ENCODE measurements at places on chromosomes 3 and 15.

DNA sequence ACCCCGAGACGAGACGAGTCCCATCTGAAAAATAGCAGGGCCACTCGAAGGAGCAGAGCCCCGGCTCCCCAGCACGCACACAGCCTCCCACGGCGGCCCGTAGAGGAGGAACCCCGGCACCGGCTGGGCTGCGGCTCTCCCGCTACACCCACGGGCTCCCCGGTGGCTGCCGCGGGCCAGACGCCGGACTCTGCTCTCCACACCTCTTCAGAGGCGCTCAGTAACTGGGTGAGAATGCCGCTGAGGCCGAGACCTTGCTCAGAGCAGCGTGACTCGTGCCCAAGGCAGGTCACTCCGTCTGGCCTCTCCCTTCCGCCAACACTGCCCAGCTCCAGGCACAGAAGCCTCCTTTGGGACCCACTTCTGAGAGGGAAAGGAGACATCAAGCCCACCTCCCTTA is 34.4 kb downstream of the TNK2 start:
- no peak for DNase-seq

DNA sequence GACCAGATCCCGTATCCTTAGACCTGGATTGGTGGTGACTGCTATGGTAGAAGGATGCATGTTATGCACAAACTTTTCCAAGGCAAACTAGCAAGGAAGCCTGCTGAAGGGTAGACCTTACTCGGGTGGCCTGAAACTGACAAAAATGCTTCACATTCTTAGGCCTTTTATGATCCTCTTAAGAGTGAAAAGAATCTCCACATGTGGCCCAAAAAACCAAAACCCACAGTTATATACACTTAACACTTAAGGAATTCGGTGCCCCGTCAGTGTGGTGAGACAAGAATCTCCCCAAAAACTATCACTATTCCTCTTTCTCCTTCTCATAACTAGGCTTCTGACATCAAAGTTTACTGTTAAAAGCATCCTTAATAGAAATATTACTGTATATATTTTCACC is 130.1 kb upstream of the SOX2 start:
- DNase-seq: no peak

GRCh38 chr15:70726753-70727152 is 36.6 kb downstream of the UACA start:
- no peak for DNase-seq

GRCh38 chr3:10551821-10552630 is 46.6 kb upstream of the ATP2B2 start:
- peak; percentile 97 for DNase-seq

- no peak for DNase-seq
Measured at GRCh38 chr15:69562116-69562515, 109.5 kb downstream of the RPLP1 start.

- no peak for DNase-seq
Measured at GRCh38 chr3:8732413-8732812, 1.2 kb upstream of the CAV3 start.

DNA sequence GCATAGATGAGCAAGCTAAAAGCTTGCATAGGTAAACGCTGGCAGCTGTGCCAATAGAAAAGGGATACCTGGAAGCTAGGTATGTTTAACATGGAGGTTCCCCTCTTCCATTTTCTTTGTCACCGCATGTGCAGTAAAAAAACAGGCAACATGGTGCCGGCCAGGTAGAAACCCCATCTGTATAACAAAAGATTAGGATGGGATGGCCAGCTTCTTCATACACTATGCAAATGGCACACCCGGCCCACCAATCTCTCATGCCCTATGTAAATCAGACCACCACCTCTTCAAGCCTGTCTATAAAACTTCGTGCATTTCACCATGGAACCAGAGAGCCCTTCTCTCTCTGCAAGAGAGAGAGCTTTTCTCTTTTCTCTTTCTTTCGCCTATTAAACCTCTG is 224.3 kb upstream of the P2RY1 start:
- DNase-seq: no peak

DNA sequence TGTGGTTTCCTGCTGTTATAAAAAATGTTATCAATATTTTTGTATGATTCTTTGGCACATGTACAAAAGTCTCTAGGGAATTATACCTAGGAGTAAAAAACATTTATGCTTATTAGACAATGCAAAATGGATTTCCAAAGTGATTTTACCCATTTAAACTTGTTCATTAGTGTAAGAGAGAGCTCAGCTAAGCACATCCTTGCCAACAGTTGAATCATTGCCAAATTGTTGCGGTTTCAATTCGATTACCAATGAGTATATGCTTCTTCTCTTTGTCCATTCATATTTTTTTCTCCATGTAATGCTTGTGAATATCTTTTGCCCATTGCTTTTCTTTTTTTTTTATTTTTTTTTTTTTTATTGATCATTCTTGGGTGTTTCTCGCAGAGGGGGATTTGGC is 17.2 kb downstream of the CASR start:
- peak; percentile 48 for DNase-seq

- no peak for DNase-seq
Measured at GRCh38 chr3:119069725-119070124, 35.1 kb upstream of the IGSF11 start.

DNA sequence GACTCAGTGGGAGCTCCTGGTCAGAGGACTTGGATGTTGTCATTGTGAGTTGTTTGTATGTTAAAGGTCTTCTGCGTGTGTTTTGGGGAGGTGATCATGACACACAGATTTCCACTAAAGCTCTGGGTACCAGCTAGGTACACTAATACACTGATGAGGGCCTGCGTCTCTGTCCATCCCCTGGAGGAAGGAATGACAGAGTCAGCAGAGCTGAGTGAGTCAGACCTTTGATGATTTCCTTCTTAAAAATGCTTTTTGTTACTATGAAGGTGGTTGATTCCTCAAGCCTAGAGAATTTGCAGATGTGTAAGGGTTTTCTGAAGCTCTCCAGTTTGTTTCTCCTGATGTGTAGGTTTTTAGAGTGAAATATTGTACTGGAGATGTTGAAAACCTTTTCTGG is 424.1 kb upstream of the TPM1 start:
- no peak for DNase-seq

GRCh38 chr3:115072265-115073021 is 74.6 kb downstream of the ZBTB20 start:
- DNase-seq: no peak

GRCh38 chr3:48273594-48274211 is 32.8 kb downstream of the ZNF589 start:
- peak; percentile 86 for DNase-seq

- DNase-seq: peak; percentile 41
Measured at GRCh38 chr15:93029214-93029835, 59.7 kb downstream of the RGMA start.

- DNase-seq: no peak
Measured at GRCh38 chr15:38247336-38247735, 5.3 kb upstream of the SPRED1 start.

GRCh38 chr3:182491577-182491976 is 301.7 kb upstream of the ATP11B start:
- DNase-seq: no peak

DNA sequence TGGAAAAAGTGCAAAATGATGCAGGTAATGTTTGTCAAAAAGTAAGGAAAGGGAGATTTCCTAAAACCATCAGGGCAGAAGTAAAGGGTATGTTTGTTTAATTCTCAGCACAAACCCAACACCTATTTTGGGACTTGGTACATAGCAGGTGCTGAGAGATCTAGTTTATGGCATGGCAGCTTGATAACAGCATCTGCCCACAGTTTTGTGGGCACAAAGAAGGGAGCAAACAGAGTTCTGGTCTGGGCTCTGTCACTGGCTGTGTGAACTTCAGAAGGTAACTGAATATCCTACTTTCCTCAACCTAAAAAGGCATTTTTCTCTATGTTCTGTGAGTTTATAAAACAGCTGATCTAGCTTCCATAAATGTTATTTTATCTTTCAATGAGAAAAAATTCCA is 141.6 kb downstream of the PLCH1 start:
- DNase-seq: no peak

GRCh38 chr3:189419038-189419437 is 212.2 kb upstream of the TP63 start:
- DNase-seq: no peak

GRCh38 chr3:42090973-42091731 is at the start of gene TRAK1:
Gene TRAK1 (plus strand): TSS chr3:42091357. CDS start chr3:42091470, 113 bp downstream.
- no peak for DNase-seq

DNA sequence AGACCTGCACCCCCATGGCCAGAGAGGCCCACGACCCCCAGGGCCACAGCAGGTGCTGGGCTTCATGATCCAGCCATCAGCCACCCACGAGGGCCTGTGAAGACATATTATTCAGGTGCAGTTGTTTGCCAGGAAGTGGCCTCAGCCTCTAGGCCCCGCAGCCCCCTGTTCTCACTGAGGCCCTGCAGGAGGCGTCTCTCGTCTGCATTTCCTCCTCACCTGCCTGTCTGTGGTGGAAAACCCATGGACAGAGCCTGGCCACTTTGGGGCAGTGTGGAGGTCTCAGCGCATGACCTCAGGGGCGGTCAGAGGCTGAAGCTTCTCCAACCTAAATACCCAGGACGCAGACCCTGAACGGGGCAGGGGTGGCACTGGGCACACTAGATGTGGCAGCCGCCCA is 18.6 kb downstream of the UROC1 start:
- DNase-seq: no peak

DNA sequence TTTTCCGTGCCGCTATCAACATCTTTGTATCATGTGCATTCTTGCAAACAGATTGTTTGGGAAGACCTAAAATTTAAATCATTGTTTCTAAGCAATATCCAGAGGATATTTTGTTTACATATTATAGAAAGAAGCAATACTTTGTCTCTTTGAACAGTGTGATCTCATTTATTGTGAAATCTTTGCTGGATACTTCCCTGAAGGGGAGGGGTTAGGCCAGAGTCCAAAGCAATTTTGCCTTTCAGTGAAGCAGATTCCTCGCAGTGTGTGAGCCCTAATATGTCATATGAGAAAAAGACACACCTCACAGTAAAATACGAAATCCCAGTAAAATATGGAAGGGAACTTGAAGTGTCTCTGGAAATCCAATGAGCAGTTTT is 158.7 kb upstream of the SLCO3A1 start:
- peak; percentile 36 for DNase-seq

DNA sequence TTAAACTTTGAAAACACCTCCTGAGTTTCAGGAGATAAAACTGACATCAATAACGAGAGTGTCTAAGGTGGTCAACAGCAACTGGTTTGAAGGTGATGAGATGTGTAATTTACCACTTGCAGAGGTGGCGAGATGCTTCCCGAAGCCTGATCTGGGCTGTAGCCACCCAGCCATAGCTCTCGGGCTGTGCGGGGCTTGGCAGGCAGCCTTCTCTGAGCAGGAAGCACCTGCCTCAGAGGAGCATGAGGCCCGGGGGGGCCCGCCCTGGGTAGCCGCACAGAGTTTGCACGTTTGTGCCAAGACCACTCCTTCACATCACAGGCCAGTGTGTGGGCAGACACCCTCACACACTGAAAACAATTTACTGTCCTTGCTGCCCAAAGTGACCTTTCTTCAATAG is 220.3 kb downstream of the CACNA2D3 start:
- DNase-seq: peak; percentile 53

DNA sequence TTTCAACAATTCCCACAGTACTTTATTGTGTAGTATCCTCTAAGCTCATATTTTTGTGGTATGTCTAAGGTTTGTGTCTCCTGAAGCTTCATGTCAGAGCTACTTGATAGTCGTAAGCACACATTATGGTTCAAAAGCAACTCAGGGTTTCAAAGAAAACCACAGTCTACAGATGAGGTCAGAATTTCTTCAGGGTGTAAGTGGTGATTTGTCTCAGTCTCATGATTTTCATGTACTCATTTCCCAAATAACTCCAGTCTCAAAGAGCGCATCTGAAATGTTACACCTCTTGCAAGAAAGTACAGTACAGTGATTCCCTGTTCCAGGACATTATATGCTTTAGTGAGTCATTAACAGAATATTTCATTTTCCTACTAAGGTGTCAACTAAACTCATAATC is 47.5 kb upstream of the SSR3 start:
- DNase-seq: no peak

DNA sequence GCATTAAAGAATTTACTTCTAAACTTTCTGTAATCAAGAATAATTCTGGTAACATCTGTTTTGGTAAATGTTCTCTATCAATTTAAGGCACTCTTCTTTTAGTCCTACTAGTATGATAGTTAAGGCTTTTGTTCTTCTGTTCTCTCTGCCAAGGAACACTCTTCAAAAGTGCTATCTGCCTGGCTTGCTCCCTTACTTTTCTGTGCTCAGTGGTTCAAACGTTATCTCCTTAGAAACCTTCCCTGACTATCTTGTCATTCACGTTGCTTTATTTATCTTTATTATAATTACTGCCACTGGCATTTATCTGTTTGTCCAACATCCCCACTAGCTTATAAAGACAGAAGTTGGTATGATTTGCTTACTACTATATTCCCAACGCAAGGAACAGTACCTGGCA is 59.2 kb downstream of the RFX7 start:
- DNase-seq: peak; percentile 31

DNA sequence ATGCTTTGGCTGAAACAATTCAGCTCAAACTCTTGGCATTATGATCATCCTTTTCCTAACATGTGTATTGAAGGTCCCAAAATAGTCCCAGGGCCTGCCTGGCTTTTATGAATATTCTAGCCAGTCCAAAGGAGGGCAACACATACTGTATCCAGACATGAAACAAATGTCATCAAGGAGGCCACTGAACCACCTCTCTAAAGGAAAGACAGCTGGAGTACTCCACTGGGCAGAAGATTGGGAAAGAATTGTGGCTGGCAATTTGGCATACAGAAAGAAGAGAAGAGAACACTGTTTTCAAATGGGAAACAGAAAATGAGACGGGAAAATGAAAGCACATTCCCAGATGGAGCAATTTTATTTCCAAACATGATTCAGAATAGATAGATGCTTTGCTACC is 80.6 kb downstream of the NCEH1 start:
- no peak for DNase-seq

- DNase-seq: no peak
Measured at GRCh38 chr15:82043796-82044372, 1.9 kb downstream of the MEX3B start.

DNA sequence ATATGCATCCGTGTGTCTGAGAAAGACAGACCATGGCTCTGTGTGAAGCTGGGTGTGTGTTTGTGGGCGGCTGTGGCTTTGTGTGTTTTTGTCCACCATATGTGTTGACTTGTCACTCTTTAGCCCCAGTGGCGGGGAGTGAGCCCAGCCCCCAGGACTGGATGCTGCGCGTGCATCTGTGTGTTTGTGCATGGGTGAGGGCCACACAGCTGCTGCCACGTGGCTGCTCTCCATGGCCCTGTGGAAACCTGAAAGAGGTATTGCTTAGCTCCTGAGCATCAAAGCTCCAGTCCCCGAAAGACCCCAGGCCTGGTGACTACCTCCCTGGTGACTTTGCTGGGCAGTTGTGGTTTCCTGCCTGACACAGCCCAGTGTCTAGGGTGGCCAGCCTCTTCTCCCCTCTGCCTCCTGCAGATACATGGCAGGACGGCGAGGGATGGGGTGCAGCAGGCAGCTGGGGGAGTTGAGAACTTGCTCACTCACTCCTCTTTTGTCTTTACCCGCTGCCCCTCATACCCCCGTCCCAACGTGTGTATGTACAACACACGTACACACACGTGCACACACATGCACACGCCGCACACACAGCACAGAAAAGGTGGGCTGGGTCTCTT is 6.5 kb downstream of the EPHB3 start:
- DNase-seq: no peak

Data from hematopoietic multipotent progenitor cell treated with erythropoietin and hydrocortisone succinate and interleukin-3 and kit ligand, for 4 days (in vitro differentiated cells).